ENCODE measurements at places on chromosomes 12 and 14. TPM values are rescaled to one million over a fixed set of nuclear protein-coding genes. Genes with fewer than 3 reads are reported as not detected.

DNA sequence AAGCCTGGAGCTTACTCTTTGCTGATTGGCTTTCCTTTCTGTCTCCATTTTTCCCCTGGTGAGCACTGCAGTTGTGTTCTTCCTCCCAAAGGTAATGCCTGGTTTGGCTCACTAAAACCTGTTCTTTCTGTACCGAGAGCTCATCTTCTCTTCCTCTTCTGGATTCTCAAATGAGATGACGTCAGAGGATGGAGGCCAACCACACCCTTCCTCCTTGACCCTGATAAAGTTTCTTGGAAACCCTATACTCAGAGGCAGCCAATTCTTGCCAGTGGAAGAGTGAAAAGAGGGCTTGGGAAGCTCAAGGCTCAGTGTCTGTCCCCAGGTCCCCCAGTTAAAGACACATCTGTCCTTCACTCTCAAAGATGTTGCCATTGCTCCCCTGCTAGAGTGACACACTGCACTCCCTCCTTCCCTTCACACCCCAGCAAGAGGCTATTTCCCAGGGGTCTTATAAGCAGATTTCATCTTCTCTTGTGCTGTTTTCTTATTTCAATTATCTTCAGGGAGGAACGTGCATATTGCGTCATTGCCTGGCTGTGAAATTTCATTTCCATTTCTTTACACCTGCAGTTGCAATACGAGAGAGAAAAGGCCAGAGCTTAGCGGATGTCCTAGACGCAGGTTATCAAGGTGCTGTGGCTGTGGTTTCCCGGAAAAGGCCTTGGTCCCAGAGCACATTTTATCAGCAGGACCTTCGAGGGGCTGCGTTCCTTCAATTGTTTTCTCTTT, 27.3 kb downstream of the NTF3 start:
- no peak for DNase-seq

DNA sequence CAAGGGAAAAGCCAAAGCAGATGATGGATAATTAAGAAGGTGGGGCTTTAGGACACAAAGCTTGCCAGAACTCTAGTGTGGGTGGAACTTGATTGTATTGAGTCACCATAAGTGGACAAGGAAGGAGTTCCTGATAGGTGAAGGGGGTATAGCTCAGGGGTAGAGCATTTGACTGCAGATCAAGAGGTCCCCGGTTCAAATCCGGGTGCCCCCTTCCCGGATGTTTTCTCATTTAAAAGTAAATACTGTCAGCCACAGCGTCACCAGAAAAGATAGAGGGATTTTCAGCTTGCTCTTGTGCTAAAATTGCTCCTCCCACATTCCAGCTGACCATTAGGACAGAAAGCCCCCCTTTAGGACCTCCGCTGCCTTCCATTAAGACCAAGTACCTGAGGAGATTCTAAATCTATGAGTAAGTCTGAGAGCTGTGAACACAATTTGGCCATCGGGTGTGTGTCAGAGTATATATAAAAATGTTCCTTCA, 36.6 kb downstream of the DCAF4 start:
- DNase-seq: no peak

MRPS35 gene
- 64.0 TPM for total RNA-seq

GRCh38 chr12:4771960-4772566, 51.9 kb downstream of the GALNT8 start:
- no peak for DNase-seq

ADCY4 gene
- 6.9 TPM for total RNA-seq

C12orf50 gene
- total RNA-seq: 0.36 TPM

GRCh38 chr12:116654226-116654743, 83.6 kb downstream of the SPRING1 start:
- DNase-seq: no peak

GRCh38 chr14:35403603-35404448, 723 bp downstream of the NFKBIA start:
- DNase-seq: peak; percentile 97

FOXN4 gene
- total RNA-seq: not detected

TSHR gene
- not detected for total RNA-seq

TRIP11 gene
- total RNA-seq: 47.2 TPM

DNA sequence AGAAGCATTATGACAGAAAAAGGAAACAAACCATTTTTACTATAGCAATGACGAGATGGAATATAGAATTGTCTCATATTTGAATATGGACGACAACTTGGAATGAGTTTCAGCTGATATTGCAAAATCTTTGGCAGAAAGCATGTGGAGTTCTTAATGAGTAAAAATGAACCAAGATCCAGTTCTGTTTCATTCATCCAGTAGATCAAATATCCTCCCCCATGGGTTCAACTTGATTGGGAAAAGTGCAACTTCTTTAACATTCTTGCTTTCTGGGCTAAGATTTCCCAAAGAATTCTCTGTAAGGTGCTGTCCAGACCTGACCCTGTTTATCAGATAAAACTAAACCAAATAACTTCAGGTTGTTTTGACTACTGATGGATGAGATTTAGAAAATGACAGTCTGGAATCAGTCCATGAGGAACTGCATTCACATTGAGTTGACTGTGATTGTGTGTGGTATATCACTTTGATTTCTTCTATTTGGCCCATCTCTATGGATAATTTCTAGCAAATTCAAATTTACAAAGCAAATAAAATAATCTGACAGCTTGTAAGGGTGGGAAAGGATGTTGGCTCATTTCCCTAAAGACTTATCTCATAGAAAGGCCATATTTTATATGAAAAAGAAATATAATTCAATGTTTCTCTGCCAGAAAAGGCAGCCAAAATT, 267.4 kb downstream of the ADAMTS20 start:
- DNase-seq: no peak

- no peak for DNase-seq
Observed at GRCh38 chr14:72894623-72895378, 900 bp upstream of the DPF3 start.

FERMT2 gene
- 12.1 TPM for total RNA-seq

- DNase-seq: no peak
Observed at GRCh38 chr12:75759842-75760572, 248.6 kb upstream of the KRR1 start.

GRCh38 chr12:1692895-1693610, 2.2 kb downstream of the ADIPOR2 start:
- DNase-seq: no peak

DNA sequence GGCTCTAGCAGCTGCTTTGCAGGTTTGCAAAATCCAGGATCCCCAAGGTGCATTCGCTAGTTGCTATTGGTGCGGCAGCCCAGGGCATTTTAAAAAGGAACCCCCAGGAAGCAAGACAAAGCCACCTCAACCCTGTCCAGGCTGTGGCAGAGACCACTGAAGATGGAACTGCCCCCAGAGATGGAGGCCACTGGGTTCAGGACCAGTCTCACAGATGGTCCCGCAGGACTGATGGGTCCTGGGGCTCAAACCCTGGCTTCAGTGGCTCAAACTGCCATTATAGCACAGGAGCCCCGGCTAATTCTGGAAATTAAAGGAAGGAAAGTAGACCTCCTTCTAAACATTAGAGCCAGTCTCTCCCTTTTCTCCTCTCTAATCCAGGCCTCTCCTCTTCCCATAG, 79.8 kb upstream of the TSPAN11 start:
- DNase-seq: no peak

TOMM20L gene
- not detected for total RNA-seq

TAPBPL gene
- 26.0 TPM for total RNA-seq

DNA sequence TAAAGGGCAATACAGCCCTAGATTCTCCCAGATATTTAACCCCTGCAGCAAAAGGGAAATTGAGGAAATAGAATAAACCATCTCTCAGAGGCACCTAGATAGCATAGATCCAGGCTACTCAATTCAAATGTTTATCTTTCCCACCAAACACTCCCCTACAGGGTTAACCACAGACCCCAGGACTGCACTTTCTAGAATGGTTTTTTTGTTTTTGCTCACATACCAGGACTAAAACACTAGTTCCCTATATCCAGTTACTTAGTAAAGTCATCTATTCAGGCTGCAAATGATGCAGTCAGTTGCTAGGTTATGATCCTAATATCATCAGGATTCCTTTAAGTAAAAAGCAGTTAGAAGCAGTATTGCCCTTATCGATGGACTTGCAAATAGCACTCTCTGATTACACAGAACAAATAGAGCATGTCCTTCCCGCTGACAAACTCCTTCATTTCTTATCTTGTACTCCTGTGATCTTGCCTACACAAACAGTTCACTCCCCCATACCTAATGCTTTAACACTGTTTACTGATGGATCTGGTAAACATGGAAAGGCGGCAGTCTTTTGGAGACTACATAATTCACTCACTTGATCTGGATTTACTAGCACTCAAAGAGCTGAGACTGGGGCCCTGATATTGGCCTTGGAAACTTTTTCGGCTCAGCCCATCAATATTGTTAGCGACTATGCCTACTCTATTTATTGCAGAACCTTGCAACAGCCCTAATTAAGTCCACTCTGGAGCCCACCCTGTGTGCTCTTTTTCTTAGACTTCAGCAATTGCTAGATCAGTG, 257.2 kb upstream of the DIO2 start:
- no peak for DNase-seq

- DNase-seq: peak; percentile 77
Observed at GRCh38 chr12:96434107-96434506, 33.9 kb upstream of the CDK17 start.

DNA sequence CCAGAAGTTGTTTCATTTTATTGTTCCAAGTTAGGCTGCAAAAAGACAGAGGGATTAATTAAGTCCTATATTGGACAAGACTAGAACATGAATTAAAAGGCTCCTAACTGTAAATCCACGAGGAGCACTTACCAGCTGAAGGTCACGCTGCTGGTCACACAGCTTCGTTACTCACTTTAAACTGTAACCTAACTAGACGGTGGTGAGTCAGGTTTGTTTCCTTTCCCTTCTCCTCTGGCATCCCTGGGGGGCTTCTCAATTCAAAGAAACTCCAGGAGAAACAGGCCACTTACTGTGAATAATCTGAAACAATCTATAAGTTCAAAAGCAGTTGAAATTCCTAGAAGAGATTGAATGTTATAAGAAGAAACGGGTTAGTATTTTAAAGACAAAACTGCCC, 331.4 kb downstream of the BCAT1 start:
- DNase-seq: no peak

- DNase-seq: peak; percentile 73
Observed at GRCh38 chr14:70907996-70908934, 1.0 kb downstream of the PCNX1 start.

DNA sequence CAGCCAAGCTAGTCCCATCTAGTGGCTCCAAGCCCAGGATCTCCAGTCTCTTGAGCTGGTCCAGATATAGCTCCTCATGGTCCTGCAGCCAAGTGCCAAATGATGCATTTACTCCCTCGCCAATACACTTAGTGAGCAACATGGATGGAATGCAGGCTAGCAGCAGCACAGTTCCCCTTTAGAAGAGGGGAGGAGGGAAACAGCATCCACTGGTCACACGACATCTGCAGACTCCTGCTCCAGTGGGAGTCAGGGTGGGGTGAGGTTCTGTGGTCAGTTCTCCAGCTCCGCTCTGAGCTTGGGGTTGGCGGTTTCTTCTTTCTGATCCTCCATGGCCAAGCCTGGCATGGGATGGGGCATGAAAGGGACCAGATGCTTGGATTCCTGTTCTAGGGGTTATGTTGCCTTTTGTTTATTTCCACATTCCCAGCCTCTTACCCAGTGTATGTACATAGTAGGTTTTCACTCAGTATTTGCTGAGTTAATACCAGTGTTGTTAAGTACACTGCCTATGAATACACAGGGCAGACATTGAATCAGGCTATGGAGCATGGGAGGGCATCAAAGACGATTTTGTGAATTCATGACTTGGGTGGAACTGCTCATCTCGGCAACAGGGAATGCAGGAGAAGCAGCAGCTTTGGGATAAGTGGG, 57.3 kb downstream of the GALNT16 start:
- DNase-seq: no peak

DNA sequence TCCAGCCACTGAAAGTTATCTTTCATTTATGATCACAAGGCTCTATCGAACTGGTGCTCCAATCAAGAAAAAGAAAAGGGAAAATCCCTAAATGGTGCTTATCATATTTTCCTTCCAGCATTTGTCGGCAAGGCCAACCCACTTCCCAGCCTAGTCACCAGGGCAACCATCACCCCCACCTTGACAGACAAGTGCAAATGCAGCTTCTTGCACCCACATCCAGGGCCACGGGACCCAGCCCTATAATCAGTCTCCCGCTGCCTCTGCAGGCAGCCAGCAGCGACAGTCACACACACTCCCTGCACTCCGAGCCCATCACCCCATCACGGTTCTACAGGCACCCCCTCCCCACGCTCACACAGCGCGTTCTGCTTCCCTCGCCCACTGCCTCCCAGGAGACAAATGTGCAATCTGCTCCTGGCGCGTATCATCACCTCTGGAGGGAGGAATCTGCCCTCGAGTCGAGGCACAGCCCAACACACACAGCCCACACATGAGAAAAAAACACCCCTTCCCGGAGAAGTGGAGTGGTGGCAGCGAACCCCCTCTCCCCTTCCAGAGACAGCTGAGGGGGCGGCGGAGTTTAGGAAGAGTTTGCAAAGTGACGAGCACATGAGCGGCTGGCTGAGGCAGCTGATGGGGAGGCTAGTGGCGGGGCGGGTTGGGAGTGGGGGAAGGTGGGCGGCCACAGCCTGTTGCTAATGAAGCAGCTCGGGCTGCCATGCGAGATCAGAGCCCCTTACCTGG, 9.3 kb upstream of the PPP4R4 start:
- DNase-seq: no peak

- DNase-seq: no peak
Observed at GRCh38 chr12:29510591-29511185, 13.2 kb upstream of the OVCH1 start.

DNA sequence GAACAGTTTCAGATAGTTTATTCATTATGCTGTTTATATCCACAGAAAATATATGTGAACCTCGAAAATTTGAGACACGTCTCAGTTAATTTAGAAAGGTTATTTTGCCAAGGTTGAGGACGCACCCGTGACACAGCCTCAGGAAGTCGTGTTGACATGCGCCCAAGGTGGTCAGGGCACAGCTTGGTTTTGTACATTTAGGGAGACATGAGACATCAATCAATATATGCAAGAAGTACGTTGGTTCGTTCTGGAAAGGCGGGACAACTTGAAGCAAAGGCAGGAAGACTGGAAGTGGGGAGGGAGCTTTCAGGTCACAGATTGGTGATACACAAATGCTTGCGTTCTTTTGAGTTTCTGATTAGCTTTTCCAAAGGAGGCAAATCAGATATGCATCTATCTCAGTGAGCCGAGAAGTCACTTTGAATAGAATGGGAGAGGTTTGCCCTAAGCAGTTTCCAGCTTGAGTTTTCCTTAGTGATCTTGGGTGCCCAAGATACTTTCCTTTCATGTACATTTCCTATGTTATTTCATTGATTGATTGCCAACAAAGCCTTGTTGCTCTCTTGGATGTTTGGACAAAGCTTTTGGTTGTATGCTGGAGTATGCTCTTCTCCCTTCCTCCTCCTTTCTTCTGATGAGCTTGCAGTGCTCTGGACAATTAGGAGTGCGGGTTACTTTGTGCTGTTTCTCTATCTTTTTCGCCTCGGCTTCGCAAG, 3.2 kb downstream of the SNAPC1 start:
- no peak for DNase-seq

- DNase-seq: no peak
Observed at GRCh38 chr12:11891346-11891745, 179.4 kb upstream of the BCL2L14 start.
